ENCODE measurements at places on chromosomes 1 and 21. TPM values are rescaled to one million over a fixed set of nuclear protein-coding genes. Genes with fewer than 3 reads are reported as not detected.
A peak's percentile ranks its signal among the peaks of the same experiment; 100 is the strongest.

DNA sequence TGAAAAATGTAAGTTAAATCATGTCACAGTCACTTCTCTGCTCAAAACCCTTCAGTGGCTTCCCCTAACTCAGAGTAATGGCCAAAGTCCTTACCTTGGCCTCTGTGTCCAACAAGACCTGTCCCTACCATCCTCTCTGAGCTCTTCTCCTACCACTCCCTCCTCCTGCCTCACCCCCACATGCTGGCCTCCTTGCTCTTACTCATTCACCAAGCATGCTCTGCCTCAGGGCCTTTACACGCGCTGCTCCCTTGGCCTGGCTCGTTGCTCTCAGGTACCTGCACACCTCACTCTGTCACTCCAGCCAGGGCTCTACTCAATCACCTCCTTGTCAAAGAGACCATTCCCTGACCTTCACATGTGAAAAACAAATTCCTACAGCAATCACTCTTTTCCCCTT is 54.2 kb downstream of the SEC16B start:
- DNase-seq, result no peak

DNA sequence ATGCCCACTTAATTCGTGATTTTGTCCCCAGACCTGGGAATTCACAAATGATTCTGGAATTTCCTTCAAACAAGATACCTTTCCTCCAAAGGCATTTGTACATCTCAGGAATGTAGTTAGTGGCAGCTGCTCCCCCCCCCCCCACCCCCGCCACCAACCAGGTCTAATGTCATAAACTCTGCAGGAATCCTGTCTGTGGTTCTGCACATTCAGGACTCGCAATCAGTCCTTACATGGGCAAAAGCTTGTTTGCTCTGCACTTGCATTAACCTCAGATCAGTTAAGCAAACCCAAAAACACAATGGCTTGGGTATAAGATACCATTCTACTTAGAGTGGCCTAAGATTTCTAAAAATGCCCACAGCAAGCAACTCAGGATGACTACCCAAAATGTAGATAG is 143.8 kb downstream of the TGFB2 start:
- no peak for DNase-seq

GRCh38 chr1:224497714-224498573 is 63.3 kb upstream of the WDR26 start:
- DNase-seq, result no peak

- no peak for DNase-seq
Observed at GRCh38 chr1:8430476-8430875, 112.6 kb downstream of the SLC45A1 start.

- no peak for DNase-seq
Observed at GRCh38 chr1:24058671-24059455, 53.1 kb downstream of the MYOM3 start.

- no peak for DNase-seq
Observed at GRCh38 chr1:27299385-27300271, 22.3 kb upstream of the TMEM222 start.

PLA2G2C gene
- not detected for polyA plus RNA-seq

DNA sequence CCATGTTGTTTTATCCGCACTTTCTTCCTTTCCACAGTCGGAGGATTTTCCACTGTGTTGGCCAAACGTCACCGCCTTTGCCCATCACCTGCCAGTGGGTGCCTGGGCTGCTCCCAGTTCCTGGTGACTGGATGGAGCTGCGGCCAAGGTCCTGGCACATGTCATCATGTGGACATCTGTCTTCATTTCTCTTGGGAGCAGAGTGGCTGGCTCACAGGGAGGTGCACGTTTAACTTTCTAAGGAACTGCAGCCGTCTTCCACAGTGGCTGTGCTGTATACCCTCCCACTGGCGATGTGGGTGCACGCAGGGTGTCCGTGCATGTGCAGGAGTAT is 19.5 kb upstream of the RNF223 start:
- DNase-seq, result no peak

GRCh38 chr1:115112496-115113375 is 23.4 kb upstream of the TSPAN2 start:
- DNase-seq, result peak; percentile 23

- DNase-seq, result no peak
Observed at GRCh38 chr1:229132706-229133105, 138.2 kb upstream of the RAB4A start.

GRCh38 chr1:95323123-95323522 is 89.1 kb downstream of the RWDD3 start:
- no peak for DNase-seq

INAVA gene
- not detected for polyA plus RNA-seq
